Fibroblast of mammary gland (primary cell): ENCODE measurements at places on chromosomes 11 and 22.

DNA sequence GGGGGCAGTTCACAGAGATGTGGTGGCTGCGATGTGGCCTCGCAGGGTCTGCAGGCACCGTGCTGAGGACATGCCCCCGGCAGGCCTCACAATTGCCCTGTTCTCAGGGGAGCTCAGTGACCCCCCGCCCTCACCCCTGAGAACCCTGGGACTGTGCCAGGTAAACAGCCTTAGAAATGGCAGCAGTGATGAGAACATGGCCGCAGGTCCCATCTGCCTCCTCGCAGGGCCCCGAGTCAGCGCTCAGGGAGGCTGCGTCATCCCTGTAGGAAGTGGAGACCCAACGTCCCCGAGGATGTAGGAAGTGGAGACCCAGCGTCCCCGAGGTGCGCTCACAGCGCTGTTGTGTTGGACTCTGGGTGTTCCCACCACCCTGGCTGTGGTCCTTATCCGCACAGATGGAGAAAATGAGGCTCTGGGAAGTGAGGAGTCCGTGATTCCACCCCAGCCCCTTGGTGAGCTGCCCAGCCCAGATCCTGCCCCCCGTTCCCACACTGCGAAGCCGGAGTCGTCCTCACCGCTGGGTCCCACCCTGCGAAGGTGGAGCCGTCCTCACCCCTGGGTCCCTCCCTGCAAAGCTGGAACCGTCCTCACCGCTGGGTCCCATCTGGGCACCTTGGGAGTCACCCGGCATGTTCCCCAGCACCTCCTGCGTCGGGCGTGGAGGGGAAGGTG is 1086.8 kb downstream of the BRD1 start:
- DNase-seq, result no peak

GRCh38 chr11:13970986-13971385 is 8.5 kb downstream of the SPON1 start:
- DNase-seq, result peak; percentile 30

GRCh38 chr11:6596239-6596877 is 7.1 kb downstream of the RRP8 start:
- no peak for DNase-seq

GRCh38 chr22:43168471-43169309 is 17.3 kb downstream of the TSPO start:
- DNase-seq, result no peak

DNA sequence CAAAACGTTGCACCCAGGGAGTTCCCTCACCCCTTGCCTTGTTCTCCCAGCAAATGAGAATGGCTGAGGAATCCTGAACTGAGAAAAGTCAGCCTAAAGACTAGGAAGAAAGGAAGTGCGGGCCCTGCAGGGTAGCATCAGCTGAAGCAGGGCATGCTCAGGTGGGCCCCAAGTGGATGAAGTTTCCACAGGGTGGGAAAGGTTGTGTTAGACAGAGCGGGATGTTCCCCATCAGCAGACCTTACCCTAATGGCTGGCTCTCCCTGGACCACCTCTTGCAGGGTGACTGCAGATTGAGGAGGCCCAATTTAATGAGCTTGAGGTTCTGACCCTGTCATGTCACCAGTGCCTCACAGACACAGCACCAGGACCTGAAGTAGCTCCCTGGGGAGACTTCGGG is 81.5 kb upstream of the MYOD1 start:
- DNase-seq, result no peak

GRCh38 chr11:70327717-70328116 is 57.2 kb downstream of the PPFIA1 start:
- no peak for DNase-seq

DNA sequence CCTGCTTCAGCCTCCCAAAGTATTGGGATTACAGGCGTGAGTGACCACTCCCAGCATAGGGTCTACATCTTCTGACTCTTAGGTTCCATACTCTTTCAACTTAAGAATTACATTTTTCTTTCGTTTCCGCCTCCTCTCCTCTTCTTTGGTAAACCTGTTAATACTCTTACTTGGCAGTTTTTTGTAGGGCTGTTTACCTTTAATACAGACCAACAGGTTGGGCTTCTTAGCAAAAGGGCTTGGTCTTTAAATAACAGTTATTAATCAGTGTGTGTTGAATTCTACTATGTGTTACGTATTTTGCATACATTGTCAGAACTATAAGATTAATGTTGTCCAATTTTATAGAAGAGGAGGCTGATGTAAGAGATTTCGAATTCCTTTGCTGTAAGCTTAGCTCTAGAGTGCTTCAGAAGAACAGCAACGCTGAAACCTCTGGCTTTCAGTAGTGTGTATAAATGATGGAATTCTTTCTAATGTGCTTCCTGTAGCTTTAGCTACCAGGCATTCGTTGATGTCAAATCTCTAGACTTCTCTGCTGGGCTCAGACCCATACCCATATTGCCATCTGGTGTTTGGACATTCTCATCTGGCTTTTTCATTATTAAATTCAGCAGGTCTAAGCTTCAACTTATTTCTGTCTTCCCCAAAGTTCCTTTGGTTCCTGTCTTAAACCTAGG is 3.1 kb downstream of the FDX1 start:
- no peak for DNase-seq

DNA sequence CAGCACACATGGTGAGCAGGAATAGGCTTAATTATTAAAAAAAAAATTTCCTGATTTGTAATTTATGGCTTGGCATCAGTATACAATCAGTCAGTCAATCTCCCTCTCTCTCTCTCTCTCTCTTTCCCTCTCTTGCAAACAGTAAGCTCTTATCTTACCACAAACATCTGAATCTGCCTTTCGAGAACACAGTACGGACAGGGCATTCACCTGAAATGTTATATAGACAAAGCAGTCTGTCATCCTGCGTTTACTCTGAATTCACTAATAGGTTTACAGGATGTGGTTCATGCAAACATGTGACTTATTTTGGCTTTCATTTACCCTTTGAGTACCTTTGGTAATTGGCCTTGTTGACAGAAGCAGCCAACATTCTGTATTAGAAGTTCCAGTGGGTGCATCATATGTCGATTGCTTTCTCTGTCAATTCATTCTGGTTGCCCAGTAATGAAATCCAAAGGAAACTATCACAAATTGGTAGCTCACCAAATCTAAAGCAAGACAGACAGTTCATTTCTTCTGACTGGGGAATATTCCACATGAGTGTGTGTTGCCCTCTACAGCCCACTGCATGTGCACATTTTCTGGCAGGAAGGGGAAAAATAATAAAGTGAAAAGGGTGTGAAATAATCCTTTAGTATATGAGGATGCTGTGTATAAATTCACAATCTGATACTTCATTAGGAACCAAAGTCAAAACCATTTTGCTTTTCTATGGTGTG is 1058.2 kb downstream of the LRRC4C start:
- no peak for DNase-seq

DNA sequence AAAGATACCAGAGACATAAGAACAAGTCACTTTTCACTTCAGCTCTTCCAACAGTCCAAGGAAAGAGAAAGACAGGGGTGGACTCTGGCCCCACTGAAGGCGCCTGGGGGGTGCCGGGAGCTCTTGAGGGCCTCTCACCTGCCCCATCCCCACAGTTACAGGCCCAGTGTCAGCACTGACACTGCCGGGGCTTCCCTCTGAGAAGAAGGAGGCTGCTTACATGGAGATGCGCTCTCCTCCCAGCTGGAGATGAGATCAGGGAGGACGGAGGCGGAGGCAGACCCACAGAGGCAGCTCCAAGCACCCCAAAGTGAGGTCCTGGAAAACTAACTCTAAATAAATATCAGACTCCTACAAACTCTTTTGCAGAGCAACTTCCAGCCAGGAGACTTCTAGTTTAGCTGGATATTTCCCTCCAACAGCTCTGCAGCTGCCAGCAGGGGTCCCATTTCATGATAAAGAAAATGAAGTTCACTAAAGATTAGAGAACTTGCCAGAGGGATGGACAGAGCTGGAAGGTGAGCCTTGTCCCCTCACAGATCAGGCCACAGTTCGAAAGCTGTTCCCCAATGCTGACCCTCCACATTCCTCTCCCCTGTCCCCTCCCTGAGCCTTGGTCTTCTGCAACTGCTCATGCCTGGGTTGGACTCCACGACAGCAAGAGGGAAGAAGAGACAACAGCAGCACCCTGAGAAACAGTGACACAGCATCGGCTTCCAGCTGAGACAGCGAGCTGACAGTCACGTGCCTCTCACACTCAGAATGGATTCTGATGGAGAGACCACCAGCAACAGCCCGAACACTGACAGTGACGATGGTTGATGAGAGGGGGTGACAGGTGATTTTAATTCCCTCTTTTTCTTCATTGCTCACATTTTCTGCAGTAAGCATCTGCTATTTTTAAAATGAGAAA is 5.8 kb downstream of the CARS1 start:
- no peak for DNase-seq

GRCh38 chr11:76682684-76683083 is 12.1 kb upstream of the LRRC32 start:
- DNase-seq, result no peak

- peak; percentile 80 for DNase-seq
Observed at GRCh38 chr11:108983636-108984420, 319.0 kb downstream of the DDX10 start.
